ENCODE measurements at places on chromosomes 6 and 20.

DNA sequence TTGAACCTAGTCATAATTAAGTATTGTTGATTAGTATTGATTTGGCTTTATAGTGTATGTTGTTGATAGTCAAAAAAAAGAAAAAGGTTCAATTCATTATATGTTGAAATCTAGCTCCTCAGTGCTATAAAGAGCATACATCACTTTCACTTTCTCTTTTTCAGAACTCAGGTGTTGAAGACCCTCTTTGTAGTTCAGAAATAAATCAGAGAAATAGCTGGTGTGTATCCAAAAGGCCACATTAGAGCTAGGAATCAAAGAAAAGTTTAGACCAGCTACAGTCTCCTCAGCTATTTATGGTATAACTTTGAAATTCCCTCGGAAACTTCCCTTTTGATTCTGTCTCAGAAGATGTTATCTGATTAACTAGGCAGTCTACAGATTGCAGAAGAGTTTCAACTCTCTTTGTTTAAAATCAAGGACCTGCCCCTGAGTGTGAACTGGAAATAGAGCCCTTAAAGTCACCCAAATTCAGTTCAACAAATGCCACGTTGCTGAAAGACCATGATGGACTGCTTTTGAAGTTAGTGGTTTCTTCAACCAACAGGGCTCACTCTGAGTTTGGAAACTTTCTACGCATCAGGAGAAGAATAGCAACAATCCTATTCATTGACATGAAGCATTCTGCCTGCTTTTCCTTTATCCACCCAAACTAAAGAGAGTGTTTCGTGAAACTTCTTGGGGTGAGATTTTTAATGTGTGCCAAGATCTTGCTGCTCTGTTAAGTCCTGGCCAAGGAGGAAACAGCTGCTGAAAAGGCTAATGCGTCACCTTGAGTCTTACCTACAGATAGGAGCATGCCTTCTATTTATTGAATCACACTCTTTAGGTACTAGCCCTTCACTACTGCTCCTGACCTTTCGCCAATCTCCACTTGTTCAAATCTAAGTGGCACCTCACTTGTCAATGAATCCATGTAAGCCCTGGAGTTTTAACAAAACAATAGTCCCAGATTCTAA lies 111.7 kb downstream of the TNFRSF21 start:
- DNase-seq, result no peak

DNA sequence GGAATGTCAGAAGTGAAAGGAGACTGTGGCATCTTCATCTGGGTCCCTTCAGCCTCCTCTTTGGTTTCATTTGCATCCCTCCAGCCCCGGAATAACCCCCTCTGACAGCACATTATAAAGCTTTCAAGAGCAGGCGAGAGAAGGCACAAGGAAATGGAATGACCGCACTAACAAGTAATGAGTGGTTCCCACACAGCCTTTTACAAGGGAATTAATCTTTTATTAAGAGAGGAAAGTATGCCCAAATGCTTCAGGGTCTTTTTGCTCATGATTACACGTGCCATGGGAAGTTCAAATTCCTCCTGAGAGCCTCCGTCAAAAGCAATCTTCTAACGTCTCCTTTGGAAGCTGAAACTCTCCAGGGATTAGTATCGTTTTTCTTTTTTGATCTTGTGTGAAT lies 347.0 kb downstream of the BTBD3 start:
- DNase-seq, result no peak

DNA sequence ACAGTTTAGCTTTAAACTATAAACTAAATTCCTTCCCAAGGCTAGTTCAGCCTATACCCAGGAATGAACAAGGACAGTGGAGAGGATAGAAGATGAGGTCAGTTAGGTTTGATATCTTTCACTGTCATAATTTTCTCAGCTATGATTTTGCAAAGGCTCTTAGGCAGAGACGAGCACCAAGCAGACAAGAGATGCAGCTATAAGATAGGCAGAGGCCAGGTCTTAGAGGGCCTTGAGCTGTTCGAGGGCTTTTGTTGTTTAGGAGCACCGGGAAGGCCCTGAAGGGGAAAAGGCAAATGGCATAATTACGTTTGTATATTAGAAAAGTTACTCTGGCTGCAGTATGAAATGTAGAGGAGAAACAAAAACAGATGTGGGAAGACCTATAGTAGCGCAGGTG lies 59.8 kb downstream of the DOP1A start:
- no peak for DNase-seq

GRCh38 chr6:28922004-28922820 lies 1.6 kb downstream of the TRIM27 start:
- no peak for DNase-seq

- no peak for DNase-seq
Measured at GRCh38 chr6:99933129-99933528, 60.9 kb downstream of the MCHR2 start.

- no peak for DNase-seq
Measured at GRCh38 chr20:49377326-49377725, 99.5 kb upstream of the ZNFX1 start.

DNA sequence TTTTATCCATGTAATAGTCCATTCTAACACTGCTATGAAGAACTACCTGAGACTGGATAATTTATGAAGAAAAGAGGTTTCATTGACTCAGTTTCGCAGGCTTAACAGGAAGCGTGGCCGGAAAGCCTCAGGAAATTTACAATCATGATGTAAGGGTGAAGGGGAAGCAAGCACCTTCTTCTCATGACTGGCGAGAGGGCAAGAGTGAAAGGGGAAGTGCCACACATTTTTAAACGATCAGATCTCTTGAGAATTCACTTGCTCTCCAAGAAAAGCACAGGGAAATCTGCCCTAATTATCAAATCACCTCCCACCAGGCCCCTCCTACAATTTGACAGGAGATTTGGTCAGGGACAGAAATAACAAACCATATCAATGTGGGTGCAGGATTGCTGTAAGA lies 859.7 kb downstream of the EPHA7 start:
- DNase-seq, result no peak

GRCh38 chr6:31058128-31058894 lies 48.0 kb downstream of the MUC22 start:
- DNase-seq, result no peak

DNA sequence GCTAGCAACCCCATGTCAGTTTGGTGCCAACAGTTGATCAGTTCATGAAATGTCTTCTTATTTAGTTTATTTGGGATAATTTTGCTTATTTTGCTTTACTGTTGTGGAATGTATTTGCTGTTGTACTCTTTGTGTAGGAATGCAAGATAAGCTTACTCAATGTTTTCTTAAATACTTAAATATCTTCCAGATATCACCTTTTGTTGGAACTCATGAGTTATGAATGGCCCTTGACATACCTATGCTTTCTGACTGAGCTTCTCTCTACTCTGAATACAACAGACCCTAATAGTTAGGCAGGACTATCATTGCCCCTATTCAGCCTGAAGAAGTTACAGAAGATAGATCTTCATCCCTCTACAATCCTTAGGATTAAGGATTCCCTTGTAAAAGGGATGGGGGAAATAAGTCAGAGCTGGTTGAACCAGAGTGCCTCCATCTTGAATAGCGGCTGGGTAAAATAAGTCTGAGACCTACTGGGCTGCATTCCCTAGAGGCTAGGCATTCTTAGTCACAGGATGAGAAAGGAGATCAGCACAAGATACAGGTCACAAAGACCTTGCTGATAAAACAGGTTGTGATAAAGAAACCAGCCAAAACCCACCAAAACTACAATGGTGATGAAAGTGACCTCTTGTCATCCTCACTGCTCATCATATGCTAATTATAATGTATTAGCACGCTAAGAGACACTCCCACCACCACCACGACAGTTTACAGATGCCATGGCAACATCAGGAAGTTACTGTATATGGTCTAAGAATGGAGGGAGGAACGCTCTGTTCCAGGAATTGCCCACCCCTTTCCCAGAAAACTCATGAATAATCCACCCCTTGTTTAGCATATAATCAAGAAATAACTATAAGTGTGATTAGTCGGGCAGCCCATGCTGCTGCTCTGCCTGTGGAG lies 196.9 kb downstream of the AKAP7 start:
- DNase-seq, result no peak

DNA sequence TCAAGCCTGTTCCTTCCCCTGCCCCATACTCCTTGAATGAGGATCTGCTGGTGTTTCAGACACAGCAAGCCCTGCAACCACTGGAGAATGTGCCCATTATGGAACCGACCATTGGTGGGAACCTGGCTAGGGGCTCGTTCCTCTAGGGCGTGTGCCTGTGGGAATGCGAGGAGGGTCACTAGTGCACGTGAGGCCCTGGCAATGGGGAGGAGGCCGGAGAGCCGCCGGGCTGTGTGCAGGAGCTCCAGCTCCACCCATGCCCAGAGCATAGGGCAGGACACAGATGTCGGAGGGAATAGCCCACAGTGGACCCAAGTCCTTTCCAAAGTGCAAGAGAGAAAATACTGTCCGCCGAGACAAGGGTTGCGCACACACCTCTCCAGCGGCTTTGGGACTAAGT lies 99.3 kb downstream of the ERMARD start:
- no peak for DNase-seq

DNA sequence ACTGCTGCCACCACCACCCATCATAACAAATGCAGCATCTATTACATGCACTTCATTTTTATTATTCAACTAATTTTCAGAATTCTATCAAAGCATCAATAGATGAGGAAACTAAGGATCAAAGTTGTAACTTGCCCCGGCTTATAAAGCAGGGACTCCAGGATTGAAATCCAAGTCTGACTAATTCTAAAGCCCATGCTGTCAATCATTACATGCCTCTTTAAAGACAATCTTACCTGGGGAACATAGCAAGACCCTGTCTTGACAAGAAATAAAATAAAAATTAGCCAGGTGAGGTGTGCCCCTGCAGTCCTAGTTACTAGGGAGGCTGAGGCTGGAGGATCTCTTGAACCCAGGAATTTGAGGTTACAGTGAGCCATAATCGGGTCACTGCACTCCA lies 182.4 kb downstream of the ISM1 start:
- DNase-seq, result no peak

DNA sequence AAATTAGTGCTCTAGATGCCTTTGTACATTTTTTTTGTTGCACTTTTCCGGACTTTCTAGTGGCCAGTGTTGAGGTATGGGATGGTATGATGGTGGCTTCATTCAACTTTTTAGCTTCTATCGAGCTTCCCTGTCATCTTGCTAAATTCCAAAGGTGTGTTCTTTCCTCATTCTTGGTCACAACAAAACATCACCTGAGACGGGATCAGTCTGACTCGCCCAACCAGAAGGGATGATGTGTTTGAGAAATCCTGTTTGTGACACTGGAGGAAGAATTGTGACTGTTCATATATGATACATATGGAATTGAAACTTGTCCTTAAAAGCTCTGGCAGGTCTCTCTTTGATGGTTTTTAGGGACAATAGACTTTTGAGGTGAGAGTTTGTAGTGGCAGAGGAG lies 33.8 kb downstream of the KCNS1 start:
- DNase-seq, result no peak

DNA sequence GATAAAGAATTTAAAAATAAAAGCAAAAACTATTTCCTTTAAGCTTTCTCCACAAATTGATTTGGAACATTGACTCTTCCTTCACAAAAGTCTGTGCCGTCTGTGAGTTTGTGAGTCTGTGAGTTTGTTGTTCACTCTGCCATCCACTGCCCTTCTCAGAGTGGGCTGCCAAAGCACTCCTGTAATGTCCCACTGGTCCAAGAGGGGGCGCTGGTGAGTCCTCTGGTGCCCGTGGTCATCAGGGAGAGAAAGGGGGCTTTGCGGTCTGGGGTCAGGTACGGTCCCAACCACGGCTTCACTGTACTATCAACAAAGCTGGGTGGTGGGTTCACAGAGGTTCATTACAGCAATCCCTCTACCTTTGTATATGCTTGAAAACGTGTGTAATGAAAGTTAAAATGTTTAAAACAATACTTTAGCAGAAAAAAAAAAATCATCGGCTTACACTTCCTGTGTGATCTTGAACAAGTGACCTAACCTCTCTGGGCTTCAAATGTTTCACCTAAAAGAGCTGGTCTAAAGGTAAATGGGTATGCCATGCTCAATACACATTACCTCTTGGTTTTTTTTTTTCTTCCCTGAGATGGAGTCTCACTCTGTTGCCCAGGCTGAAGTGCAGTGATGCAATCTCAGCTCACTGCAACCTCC lies 5.6 kb upstream of the ANKRD60 start:
- no peak for DNase-seq

DNA sequence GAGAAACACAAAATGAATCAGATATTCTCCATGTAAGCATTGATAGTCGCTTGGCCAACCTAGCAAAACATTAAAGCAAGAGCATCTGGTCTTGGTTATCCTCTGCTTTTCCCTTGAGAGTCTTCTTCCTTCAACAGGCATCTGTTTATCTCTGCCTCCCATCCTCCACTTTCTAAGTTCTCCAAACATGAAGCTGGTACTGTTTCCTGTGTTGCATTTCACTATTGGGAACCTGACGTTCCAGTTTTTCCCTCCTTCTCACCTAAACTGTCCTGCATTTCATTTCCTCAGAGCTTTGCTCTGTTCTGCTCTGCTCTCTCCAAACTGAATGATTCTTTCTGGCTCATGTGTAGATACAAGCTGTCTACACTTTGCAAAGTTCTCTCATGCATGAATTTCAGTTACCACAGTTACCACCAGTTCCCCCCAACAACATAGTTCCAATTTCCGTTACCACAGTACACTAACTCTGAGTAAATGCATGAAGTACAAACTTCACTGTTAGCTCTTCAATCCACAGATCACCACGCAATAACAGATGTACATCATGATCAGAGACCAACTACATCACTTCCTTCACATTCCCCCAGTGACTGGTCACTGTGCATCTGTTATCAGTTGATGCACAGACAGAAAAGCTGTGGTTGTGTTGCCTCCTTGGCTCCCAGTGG lies 86.7 kb upstream of the F13A1 start:
- DNase-seq, result peak; percentile 24

DNA sequence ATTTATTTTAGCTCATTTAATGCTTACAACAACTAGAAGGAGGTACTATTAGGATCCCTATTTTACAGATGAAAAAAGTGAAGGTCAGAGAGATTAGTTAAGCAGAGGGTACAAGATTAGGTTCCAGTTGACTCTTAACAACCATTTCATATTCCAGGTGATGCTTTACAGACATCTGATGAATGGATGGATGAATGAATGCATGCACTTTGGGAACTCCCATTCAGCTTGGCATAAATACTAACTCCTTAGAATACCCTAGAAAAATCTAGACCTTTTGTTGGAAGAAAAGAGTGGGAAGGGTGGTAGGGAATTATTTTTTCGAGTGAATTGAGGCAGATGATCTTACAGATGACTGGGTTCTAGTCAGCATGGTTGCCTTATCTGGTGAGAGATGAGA lies 746 bp upstream of the SNRPB2 start:
- no peak for DNase-seq

- peak; percentile 90 for DNase-seq
Measured at GRCh38 chr6:30686009-30686907, at the start of gene PPP1R18. TSS of gene PPP1R18 (minus strand) at chr6:30686645. CDS start at chr6:30686018, 627 bp downstream.

GRCh38 chr20:33914919-33915318 lies 78.8 kb upstream of the RALY start:
- DNase-seq, result no peak

DNA sequence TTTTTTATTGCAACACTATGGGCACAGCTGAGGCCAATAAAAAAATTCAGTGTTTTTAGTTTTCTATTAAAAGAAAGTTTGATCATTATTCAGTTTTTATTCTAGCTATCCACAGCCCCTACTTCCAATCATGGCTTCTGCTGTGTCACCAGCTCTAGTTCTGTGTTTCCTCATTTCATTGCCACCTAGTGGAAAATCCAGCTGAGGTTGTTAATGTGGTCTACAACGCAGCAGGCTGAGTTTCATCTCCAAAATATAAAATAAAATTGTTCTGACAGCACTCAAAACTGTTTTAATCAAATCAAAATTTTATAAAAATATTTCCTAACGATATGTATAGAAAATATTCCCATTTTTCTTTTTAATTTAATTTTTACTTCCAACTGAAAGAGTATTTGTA lies 13.6 kb downstream of the COL9A1 start:
- no peak for DNase-seq
